EL (cell line): ENCODE measurements at places on chromosomes 2 and 18.

GRCh38 chr2:151228847-151229512 is 32.7 kb downstream of the RBM43 start:
- no peak for DNase-seq

- DNase-seq = no peak
Observed at GRCh38 chr2:15133461-15133860, 427.7 kb downstream of the NBAS start.

DNA sequence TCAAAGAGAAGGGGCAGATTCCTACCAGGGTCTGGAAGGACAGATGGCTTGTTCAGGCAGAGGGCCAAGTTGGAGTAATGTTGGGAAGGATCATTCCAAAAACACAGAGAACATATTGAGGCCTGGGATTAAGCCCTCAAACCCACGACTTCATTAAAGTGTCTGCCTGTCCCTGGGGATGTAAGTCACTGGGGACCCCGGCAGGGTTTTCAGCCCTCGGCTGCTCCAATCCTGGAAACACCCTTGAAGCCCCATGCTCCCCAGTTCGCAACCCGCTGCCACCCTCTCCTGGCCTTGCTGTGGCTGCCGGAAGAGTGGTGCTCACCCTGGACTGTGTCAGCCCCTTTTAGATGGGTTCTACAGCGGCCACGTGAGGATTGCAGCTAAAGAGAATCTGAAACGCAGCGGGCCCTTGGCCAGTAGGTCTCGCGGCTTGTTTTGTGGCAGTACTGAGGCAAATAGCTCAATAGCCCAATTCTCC is 79.9 kb downstream of the EPAS1 start:
- DNase-seq = no peak

DNA sequence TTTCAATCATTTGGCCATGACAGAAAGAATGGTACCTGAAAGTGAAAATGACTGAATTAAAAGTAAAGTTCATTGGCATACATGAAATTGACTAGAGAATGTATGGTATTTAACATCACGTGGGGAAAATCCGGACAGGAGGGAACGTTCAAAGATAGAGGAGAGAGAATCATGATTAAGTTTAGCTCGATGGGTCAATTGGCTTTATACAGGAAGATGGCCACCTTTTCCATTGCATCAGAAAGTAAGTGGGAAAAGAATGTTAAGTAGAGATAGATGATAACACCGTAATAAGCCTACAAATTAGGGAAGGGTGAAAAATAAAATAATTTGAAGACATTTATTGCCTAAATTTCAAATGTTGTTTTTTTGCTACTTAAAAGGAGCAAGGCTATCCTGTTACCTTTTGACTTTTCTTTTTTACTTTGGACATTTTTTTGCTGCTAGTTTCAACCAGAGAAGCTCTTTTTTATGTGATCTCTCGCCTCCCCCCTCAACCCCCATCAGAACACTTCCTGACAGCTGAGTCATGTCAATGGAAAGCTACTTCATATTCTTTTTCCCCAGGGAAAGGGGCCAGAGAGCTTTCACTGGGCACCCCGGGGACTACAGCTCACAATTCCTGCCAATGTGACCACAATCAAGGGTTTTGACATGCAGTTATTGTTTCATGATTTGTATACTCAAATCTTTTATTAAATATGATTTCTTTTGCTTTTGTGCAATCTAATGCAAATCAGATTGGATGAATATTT is 767 bp upstream of the CCDC102B start:
- peak; percentile 80 for DNase-seq

DNA sequence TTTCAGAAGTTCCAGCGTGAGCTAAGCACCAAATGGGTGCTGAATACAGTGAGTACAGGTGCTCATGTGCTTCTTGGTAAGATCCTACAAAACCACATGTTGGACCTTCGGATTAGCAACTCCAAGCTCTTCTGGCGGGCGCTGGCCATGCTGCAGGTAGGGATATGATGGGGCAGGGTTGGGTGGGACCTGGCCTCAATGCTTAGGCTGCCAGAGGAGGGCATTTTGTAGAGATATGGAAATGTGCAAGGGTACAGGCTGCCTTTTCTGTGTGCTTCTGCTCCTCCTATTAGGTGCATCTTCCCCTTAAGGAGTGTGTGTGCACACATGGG is 22.1 kb downstream of the GCKR start:
- no peak for DNase-seq

DNA sequence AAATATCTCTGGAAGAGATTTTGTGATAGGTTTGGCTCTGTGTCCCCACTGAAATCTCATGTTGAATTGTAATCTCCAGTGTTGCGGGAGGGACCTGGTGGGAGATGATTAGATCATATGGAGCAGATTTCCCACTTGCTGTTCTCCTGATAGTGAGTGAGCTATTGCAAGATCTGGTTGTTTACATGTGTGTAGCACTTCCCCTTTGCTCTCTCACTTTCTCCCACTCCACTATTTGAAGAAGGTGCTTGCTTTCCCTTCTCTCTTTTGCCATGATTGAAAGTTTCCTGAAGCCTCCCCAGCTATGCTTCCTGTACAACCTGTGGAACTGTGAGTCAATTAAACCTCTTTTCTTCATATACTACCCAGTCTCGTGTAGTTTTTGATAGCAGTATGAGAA is 97.0 kb upstream of the FN1 start:
- no peak for DNase-seq

DNA sequence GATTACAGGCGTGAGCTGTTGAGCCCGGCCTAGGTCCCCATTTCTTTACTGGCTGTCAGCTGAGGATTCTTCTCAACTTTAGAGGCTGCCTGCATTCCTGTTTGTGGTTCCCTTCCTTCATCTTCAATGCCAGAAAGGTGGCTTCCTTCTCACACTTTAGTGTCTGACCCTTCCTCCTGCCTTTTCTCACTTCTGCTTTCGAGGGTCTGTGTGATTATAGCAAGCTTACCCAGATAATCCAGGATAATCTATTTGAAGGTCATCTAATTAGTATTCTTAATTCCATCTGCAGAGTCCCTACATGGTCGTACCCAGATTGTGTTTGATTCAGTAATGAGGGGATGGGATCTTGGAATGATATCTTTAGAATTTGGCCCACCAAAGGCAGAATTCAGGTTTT is 157.4 kb downstream of the TANC1 start:
- DNase-seq = no peak

GRCh38 chr2:1518867-1519530 is 105.7 kb downstream of the TPO start:
- DNase-seq = peak; percentile 20

GRCh38 chr2:10709290-10709939 is 12.0 kb upstream of the ATP6V1C2 start:
- DNase-seq = peak; percentile 41

- no peak for DNase-seq
Observed at GRCh38 chr2:164873210-164873908, 31.7 kb upstream of the COBLL1 start.

DNA sequence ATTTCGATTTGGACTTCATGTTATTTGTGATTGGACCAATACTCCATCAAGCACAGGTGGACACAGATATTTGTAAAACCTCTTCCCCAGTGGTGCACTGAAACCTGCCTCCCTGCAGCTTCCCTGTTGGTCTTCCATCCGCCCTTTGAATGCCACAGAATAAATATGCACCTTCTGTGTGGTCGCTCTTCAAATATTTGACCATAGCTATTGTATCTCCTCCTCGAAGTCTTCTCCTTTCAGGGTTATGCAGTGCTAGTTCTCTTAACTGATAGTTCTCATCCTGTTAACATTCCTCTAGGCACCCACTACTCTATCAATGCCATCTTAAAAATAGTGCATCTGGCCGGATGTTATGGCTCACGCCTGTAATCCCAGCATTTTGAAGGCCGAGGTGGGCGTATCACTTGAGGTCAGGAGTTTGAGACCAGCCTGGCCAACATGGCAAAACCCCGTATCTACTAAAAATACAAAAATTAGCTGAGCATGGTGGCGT is 12.5 kb downstream of the SPATS2L start:
- DNase-seq = no peak

- DNase-seq = peak; percentile 40
Observed at GRCh38 chr2:133788386-133788785, 220.1 kb upstream of the NCKAP5 start.

DNA sequence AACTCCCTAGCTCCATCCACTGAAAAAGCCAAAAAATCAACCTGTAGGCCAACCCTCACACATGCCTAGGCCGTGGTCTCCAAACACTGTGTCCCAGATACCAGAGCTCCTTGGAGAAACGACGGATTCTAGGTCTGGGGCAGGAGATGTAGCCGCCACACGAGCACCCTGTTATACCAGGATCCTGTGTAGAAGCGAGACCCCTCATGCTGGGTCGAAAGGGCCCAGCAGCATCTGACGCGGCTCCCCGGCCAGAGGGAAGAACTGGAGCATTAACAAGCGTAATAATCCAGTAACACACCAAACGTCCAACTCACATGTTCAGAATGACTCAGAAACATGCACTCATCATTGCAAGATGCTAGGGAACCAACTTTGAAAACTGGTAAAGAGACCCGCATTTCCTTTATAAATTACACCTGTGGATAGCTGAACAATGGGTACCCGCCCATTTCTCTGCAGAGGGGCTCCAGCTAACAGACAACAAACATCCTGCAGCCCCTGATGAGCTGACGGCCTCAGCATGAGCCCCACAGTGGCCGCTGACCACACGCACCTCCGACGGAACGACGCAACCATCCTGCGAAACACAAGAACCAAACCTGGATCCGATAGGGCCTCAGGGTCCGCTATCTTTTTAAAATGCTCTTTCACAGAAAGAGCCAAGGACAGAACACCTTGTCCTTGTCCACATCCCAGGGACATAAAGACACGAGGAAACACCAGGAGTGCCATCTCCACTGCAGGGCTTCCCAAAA is 14.2 kb downstream of the SLC66A2 start:
- no peak for DNase-seq

DNA sequence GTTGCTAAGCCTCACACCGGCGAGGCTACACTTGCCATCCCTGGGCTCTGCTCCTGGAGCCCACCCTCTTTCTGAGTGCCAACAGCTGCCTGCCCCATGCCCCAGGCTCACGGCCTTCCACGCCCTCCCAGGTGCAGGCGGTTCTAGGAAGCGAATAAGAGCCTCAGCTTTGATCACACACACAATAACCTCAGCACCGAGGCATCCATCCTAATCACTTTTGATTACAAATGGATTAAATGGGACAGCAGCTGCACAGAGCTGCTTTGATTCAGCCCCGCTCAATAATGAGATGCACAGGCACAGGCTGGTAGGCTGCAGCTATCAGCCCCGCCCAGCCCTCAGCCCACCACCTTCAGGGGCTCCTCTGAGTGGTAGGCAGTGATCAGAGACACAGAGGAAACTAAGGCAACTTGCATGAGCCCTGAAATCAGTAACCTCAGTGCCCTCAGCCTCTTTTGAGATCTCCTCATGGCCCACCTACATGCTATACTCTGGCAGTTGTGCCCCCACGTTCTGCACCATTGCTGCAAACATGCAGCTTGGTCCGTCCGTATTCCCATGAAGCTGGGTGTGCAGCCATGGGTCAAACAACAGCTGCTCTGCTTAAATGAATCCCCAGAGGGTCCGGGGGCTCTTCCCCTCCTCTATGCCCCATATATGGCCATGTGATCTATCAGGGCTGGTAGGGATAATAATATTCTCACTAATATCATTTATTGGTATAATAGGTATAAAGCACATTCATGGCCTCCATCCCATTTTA is 171.4 kb downstream of the SETBP1 start:
- no peak for DNase-seq

DNA sequence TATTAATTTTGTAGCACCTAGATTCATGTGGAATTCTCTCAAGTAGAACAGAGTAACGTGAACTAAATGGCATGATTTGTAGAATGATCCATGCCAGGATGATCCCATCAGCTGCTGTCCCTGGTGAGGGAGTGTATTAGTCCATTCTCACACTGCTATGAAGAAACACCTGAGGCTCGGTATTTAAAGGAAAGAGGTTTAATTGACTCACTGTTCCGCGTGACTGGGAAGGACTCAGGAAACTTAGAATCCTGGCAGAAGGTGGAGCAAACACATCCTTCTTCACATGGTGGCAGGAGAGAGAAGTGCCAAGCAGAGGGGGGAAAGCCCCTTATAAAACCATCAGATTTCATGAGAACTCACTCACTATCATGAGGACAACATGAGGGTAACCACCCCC is 312.6 kb downstream of the PTPRM start:
- no peak for DNase-seq

DNA sequence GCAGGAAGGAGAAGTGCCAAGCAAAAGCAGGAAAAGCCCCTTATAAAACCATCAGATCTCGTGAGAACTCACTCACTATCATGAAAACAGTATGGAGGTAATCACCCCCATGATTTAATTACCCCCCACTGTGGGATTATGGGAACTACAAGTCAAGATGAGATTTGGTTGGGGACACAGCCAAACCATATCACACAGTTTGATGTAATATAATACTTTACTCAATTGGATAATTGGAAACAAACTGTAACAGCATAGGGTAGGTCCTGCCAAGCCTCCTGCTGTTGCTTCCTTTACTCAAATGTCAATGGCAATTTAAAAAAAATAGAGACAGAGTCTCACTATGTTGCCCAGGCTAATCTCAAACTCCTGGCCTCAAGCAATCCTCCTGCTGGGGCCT is 15.5 kb upstream of the METTL21A start:
- DNase-seq = no peak

DNA sequence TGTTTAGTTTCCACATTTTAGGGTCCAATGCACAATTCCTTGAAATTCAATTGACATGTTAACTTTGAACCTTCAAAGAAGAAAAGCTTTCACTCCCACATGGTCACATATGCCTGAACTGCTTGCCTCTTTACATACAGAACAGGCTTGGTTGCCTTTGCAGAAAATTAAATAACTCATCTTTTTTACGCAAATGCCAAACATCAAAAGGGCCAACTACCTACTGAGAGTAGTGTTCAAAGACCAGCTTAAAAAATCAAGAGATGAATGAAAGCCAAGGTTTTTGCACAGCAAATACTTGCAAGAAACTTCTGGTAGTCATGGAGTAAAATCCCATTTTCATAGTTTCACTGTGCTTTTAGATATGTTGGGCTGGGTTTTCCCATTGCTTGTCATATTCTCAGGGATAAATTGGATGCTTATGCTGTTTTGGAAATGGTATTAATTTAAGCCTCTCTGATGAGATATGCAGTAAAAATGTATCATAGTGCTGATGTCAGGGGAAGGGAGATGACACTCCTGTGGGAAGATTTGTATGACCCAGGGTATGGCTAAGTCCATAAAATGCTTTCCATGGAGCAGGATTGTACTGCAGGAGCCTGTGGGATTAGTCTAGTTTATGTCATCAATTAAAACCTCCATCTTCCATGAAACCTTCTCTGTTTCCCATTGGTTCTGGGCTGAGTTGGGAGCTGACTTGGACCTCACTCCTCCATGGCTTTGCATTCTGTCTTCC is 60.6 kb upstream of the DARS1 start:
- DNase-seq = no peak

DNA sequence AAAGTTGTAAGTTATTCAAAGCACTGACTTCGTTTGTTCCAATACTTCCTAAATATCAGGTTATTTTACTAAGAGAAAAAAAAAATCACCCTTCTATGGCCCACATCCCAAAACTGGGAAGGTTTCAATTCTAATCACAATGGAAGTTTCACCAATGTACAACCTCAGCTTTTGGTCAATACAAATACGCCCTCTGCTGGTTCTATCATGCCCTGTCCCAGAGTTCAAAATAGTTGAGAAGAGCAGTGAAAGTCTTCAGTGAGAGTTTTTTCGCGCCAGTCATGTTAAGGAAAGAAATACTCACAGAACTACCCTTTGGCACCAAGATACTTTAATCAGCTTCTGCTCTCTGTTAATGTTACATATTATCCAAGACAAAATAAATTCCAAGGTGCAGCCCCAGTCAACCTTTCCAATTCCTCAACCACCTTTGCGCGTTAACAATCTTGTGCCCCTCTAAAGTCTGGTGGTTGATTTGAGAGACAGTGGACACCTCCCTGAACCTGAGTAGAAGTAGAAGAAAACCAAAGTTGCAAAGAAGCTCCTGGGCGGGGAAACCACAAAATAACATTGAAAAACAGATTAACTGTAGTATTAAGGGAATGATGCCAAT is 59.9 kb downstream of the SUMO1 start:
- DNase-seq = peak; percentile 74
